ENCODE measurements at places on chromosomes 6 and 20. TPM values are rescaled to one million over a fixed set of nuclear protein-coding genes. Genes with fewer than 3 reads are reported as not detected.

DNA sequence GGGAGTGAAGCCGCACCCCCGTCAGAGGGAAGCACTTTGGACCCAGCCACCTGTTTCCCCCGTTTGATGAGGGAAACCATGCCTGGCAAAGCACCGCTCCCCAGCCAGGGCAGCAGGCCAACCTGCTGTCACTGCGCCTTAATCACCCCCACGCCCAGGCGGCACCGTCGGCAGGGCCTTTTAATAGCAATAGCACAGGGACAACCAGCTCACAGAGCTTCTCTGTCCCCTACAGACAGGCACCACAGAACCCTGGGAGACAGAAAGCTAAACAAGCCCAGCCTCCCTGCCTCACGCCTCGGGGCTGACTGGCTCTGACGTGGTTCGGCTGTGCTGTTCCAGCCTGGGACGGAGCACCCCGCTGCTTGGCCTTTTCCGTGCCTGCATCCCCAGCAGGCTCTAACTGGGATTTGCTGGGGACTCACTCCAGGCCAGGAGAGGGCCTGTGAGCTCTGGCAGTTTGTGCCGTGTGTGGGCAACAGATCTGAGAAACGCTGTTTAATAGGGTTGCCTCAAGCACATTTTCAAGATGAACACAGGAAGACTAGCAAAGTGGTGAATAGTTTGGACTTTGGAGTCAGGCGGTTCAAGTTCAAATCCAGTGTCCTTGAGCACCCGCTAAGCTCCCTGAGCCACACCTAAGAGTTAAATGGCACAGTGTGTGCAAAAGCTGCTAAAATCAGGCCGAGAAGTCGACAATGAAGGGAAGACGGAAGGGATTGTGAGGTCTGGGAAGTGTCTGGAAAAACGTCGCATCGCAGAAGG is 223.8 kb downstream of the NRN1 start:
- DNase-seq: peak; percentile 31

DNA sequence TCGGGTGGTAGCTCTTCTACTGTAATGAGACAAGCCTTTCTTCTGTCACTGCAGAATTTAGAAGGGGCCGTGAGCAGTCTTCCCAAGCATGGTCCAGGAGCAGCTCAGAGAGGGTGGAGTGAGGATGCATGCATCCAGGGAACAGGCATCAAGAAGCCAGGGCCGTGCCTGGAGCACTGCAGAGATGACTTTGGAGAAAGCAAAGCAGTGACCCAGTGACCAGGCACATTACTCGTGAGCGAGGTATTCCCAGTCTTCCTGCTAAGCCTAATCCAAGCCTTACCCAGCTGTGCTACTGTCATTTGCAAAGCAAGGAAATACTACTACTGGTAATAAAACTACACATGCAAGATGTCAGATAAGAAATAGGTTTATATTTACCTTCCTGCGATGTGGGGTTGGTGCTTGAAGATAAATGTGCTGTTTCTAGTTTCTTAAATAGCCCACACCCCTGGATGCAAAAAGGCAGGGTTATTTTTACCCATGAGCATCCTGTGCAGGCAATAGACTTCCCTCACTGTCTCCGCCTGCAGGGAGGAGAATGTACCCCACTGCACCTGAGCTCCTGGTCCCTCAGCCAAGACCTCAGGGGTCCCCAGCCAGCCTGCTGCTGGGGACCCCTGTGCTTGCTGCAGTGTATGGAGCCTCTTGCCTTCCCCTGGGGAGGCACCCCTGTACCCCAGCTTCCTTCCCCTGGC is 62.9 kb downstream of the SSR1 start:
- DNase-seq: no peak

DNA sequence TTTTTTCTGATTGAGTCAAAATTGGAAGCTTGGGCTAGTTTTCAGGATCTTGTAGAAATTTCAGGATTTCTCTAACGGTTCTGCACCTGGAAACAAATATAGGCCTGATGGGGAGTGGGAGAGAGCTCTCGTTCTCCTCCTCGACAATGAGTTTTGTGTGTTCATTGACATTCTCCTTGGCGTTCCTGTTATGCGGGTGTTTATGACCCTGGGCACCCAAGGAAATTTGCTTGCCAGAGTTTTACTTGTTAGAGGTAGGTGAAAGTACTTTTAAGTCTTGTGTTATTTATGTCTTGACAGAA is 2.2 kb downstream of the ASXL1 start:
- no peak for DNase-seq

The GTSF1L gene
- not detected for polyA plus RNA-seq

The VWA7 gene
- 6.7 TPM for polyA plus RNA-seq

GRCh38 chr6:167860550-167861226 is 34.0 kb downstream of the AFDN start:
- no peak for DNase-seq

DNA sequence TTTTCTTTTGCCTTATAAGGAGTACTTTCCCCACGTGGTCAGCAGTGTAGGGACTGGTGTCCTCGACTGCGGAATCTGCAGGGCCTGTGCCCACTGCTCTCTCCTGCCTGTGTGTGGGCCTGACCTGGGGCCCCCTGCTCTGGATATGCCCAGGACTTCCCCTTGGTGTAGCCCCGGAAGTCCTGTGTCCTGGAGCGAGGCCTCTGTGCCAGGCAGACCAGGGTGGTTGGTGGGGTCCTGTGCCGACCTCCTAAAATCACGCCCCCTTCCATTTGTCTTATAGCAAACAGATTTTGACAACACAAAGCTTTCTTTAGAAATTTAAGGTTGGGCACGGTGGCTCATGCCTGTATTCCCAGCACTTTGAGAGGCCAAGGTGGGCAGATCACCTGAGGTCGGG is 64.2 kb downstream of the DLL1 start:
- DNase-seq: no peak

The UBE2C gene
- polyA plus RNA-seq: 17.0 TPM

The MUC21 gene
- polyA plus RNA-seq: 3.3 TPM

The SIRPB1 gene
- 25.2 TPM for polyA plus RNA-seq

The TCF15 gene
- polyA plus RNA-seq: 0.28 TPM

DNA sequence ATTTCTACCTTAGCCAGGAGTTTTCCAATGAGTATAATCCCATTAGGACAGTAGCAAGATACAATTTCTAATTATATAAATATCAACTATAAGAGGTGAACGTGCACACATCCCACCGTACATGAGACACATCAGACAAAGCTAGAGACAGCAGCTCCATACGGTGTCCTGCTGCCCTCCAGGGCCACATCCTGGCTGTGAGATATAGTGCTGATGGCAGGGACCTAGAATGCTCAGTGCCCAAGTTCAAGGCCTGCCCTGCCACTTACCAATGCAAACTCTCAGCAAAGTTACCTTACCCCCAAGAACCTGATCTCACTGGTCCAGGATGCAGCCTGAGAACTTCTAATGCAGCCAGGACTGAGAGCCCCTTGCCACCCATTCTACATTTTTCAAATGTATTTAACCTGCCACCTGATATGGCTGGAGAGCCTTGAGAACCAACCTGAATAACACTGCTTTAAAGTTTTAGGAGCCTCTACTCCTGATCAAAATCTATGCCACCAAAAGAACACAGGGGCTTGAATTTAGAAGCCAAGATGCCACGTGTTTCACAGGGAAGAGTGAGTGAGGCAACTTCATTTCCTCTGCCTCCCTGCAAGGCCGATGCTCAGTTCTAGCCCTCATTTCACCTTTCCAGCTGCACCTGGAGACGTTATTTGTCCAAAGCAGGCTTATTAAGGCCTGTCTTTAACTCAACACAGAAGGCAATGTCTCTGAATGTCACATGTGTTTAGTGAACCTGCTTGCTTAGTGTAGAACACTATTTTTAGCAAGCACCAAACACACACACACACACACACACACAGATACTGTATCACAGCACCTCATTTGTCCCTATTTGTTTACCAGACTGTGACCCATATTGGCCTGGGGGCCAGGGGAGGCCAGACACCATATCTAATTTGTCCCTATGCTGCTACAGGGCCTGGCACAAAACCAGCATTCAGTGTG is 6.1 kb downstream of the NFATC2 start:
- DNase-seq: no peak

GRCh38 chr6:7214468-7214867 is 98.5 kb downstream of the SSR1 start:
- no peak for DNase-seq

The VNN1 gene
- 64.9 TPM for polyA plus RNA-seq

The RIPK1 gene
- polyA plus RNA-seq: 17.6 TPM

DNA sequence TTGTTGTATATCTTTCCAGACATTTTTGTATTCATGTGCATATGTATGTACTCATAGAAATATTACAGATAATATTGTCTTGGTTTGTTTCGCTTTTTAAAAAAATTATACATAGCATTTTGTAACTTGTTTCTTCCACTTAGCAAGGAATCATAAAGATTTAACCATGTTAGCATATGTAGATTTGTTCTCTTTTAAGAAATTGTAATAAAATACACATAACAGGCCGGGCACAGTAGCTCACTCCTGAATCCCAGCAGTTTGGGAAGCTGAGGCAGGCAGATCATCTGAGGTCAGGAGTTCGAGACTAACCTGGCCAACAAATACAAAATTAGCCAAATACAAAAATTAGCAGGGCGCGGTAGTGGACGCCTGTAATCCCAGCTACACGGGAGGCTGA is 44.4 kb upstream of the CSE1L start:
- no peak for DNase-seq

DNA sequence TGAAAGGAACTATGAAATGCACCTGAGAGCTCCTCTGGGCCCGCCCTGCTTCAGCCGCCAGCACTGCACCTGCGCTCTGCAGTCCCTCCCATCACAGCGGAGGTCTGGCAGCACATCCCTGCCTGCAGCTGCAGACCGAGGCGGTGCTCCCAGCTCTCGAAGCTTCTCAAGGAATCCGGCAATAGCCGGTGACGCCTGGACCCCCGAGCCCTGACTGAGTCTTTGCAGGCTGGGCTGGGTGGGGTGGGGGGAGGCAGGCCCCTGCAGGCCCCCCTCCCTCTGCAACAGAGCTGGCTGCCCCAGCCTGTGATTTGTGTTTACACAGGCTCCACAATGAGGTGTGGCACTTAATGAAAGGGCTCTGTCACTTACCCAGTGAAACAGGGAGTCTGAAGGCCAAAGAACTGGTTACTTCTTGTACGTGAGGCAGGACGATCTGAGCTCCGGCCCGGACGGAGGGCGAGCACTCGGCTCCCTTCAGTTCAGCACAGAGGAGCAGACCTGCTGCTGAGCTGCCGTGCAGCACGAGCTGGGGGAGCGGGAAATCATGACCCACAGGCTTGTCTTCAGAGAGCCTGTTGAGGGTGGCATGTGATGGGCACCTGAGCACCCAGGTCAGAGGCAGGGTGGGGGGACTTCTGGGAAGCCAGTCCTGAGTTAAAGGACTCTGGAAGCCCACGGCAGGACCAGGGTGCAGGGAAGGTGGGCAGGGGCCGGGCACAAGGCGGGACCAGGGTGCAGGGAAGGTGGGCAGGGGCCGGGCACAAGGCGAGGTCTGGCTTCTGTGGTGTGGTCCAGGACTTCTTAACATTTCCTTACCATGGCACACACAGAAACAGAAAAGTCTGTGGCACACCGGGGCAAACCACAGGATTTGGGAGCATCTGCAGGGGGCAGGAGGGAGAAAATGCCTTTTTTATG is 192.3 kb upstream of the THBS2 start:
- peak; percentile 47 for DNase-seq

The CST1 gene
- not detected for polyA plus RNA-seq

DNA sequence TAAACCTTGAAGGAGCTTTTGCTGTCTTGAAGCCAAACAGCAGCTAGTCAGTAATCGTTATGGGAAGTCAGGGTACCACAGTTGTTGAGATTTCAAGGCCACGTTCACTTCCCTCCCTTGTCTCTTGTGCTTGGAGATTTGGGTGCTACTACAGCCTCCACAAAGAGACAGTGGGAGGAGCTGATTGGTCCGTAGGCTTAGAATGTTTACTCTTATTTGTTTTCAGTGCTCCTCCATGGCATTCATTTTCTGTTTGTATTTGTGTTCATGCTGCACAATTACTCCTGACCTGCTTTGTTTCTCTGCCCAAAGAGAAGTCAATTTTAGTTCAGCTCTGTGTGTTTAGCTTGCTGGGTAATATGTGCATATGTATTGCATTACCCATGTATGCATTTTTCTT is 147.7 kb downstream of the PRL start:
- peak; percentile 41 for DNase-seq

- no peak for DNase-seq
Observed at GRCh38 chr20:38139156-38139912, 25.7 kb downstream of the TGM2 start.

DNA sequence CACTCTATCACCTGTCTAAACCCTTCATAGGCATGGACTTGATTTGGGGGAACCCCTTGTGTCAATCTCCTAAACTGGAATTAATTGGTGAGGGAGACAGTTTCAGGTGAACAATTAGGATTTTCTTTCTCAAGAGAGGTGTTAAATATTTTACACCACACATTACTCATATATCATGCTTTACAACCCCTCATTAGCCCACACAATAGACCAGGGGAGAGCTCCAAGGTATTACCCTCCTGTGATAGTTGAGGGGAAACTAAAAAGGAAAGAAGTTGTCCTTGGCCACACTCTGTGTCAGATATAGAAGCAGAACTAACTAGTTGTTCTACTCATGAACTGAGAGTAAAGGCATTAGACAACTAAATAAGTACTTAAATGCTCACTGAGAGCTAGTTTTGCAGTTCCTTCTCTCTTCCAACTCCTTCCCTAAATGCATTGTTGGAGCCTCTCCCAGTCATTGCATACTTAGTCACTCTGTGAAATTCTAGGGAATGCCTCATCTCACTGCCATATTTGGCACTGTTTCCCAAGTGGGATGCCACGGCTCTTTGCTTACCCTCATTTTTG is 183.7 kb upstream of the CEP162 start:
- DNase-seq: no peak

The PPARD gene
- 26.4 TPM for polyA plus RNA-seq

The KCNQ2 gene
- not detected for polyA plus RNA-seq

The CTSZ gene
- polyA plus RNA-seq: 189 TPM
